ENCODE measurements at places on chromosomes 1 and 21.

DNA sequence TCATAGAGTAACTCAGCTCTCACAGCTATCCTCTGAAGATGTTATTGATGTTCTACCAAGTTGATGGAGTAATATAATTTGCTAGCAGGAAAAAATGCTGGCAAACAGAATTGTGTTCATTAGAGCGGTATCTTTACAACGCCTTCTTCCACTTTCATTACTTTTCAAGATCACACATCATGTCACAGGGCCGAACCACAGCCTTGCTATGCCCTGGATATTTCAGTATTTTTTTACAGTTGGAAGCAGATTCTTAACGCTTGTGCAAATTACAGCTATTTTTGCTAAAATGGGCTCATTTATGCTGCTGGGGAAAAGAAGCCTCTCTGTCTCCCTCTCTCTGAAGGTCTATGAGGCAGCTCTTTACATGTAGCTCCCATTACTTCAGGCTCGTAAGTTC, 632.2 kb downstream of the KIF26B start:
- no peak for DNase-seq

- peak; percentile 34 for DNase-seq
These were observed 70.3 kb downstream of the SERINC2 start for GRCh38 chr1:31483012-31483946.

- peak; percentile 30 for DNase-seq
These were observed 158.9 kb upstream of the COA6 start for GRCh38 chr1:234214129-234214910.

- DNase-seq: no peak
These were observed 36.8 kb upstream of the SCAF4 start for GRCh38 chr21:31768710-31769109.

DNA sequence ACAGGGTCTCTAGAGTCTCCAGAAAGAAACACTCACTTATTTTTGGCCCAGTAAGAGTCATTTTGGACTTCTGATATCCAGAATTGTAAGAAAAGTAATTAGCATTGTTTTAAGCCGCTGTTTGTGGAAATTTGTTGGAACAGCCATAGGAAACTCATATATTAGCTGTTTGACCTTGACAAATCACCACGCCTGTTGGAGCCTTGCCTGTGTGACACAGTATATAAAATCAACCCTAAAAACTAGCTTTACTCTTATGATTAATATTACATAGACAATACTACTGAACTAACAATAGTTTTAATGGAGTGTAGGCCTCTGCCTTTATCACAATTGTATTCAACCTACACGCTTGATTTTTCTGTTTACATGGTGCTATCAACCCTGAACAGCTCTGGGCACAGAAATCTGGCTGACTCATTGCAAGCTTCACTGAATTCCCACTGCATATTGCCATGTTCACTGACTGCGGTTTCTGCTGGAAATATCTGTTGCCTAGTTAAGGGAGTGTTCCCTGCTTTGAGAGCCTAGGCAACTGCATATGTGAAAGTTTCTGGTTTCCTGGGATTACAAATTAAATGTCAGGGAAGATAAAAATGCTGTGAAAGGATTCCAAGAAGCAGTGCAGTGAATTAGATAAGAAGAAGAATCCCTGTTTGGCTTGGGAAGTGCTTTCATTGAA, 419.5 kb upstream of the DEPDC1 start:
- DNase-seq: peak; percentile 73

GRCh38 chr1:1117469-1117831, 1.6 kb upstream of the C1orf159 start:
- DNase-seq: no peak

DNA sequence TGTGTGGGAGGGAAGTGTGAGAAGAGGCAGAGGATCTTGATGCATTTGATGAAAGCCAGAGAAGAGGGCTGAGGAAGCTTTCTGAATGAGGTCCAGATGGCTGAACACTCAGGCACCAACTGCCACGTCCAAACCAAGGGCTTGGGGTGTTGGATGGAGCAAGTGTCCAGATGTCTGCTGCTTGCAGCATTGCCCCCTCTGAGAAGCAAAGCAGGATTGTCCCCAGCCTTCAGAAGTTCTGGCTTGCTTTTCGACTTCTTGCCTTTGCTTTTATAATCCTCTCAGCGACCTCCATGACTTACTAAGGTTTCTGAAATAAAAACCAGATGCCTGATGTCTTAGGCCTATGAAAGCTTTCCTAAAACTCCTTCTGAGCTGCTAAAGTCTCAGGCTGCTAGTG, 182.5 kb downstream of the HUNK start:
- no peak for DNase-seq

GRCh38 chr21:25578056-25578961, 29.0 kb downstream of the MRPL39 start:
- DNase-seq: no peak

GRCh38 chr1:26585471-26585870, 55.9 kb downstream of the RPS6KA1 start:
- DNase-seq: no peak

- peak; percentile 51 for DNase-seq
These were observed 56.4 kb downstream of the DIP2A start for GRCh38 chr21:46515109-46515508.

DNA sequence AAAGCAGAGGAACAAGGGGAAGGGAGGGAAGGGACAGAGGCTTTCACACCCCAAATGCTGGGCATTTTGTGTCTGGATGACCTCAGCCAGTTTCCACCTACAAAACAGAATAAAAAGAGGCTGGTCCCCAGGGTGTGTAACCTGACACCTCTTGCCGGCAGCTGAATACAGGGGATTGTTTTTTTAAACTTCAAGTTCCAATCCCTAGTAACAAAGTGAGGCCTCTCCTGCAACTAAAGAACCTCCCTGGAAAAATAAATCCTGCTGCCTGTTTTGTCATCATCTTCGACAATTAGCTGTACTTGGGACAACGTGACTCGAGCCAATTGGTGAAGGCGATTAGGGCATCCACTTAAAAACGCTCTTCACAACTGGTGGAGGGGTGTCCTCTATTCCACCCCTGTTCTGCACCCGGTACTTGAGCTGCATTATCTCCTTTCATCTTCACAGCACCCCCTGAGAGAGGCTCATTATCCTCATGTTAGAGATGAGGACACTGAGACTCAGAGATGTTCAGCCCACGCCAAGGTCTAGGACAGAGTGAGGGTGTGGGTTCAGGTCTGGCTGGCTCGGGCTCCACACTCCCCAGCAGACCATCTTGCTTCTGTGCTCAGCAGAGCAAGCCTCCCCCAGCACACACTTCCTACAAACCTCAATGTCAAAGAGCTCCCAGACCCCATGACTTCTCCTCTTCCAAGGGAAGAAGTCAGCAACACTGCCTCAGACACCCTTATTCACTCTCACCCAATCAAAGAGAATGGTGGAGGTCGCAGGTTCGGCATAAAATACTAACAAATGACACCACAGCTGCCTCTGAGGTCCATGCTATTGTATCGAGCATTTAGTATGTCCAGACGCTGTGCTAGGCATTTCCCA, 15.2 kb downstream of the ITPKB start:
- DNase-seq: no peak

- no peak for DNase-seq
These were observed 100.6 kb downstream of the CRYAA start for GRCh38 chr21:43269440-43269839.

- no peak for DNase-seq
These were observed 115.7 kb upstream of the UBE2U start for GRCh38 chr1:64087768-64088167.

All from hippocampal formation (tissue), 2 donors.